ENCODE measurements at places on chromosomes 4 and X.

DNA sequence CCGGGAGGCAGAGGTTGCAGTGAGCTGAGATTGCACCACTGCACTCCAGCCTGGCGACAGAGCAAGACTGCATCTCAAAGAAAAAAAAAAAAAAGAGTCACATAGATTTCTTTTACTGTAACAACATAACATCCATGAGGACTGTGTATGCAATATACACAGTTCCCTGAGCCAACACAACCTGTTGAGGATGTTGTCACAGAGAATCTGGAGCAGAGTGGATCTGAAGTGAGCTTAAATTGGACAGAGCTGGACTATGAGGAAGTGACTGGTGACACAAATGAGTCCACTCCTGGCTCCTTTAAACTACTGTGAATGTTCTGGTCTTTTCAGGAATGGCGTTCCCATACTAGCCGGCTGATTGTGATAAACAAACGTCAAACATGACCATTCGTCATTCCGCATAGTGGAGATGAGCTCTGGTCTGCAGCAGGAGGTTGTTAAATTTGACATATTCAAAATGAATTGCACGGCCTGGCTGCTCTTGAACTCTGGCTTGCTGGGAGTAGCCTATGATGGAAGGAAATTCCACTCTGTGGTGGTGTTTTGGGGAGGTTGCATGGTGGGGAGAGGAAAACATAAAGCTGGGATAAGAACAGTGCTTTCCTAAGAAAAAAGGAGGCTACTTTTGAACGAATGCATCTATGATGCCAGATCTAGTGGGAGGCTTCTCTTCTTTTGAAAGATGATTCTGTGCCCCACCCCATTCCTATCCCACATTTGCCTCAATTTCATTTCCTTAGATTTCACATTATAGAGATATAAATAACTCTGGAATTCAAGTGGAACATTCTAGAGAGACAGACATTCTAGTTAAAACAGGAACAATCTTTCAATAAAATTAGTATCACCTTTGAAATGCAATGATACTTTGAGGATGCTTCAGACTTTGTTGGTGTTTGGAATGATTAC is 149.5 kb downstream of the SHROOM3 start:
- DNase-seq: no peak

DNA sequence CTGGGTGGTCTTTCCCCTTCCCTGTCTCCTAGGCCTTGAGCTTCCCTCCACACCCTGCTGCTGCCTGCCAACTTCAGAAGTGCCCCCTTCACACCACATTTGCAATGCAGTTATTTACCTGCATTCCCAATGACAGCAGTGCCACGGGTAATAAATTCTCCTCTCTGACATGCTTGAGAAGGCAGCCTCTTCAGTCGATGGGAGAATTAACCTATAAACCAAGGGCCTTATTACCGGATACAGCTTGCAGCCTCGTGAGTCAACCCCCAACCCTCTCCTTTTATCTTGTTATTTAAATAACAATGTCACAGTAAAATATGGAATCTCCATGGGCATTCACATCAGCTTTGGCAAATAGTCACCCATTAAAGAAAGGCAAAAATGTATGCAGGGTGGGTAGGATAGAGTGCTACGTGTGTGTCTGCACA is 34.7 kb upstream of the LGI2 start:
- no peak for DNase-seq

GRCh38 chr4:48028696-48029095 is 12.1 kb downstream of the NIPAL1 start:
- no peak for DNase-seq

DNA sequence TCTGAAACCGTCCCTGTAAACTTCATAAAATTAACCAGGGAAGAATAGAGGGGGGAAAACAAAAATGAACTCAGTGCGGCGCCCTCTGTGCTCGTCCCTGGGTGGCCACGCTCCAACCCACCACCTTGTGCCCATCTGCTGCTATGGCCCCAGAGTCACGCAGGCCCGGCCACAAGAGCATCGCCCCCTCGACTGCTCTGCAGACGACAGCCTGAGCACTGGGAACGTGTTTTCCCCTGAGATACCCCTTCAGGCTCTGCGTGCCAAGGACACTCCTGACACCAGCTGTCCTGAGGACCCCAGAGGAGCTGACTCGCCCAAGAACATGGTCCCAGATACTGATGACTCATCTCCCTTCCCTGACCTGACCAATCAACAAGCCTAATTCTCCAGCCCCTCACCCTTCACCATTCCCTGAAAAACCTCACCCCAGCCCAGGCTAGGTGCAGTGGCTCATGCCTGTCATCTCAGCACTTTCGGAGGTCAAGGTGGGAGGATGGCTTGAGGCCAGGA is 64.1 kb upstream of the GPR78 start:
- DNase-seq: no peak

GRCh38 chr4:60201052-60201673 is 999.0 kb upstream of the ADGRL3 start:
- DNase-seq: no peak

DNA sequence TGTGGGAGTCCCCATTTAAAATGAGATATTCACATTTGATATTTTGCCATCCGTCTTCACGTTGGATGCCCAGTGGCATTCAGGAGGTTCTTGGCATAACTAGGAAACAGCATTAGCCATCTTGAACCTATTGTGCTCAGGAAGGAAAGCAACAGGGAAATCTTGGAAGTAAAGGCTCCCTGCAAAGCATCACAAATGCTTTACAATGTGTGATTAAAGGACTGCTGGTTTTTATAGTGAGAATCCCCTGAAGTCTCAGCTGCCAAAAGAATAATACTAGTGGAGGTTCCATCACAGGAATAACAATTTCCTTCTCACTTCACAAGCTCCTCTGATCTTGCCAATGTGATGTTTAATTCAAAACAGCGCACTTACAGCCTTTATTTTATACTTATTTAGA is 49.7 kb upstream of the NPNT start:
- no peak for DNase-seq

- DNase-seq: no peak
Observed at GRCh38 chr4:23986270-23986669, 96.4 kb upstream of the PPARGC1A start.

GRCh38 chr4:74447636-74448233 is 2.8 kb downstream of the AREG start:
- DNase-seq: no peak

DNA sequence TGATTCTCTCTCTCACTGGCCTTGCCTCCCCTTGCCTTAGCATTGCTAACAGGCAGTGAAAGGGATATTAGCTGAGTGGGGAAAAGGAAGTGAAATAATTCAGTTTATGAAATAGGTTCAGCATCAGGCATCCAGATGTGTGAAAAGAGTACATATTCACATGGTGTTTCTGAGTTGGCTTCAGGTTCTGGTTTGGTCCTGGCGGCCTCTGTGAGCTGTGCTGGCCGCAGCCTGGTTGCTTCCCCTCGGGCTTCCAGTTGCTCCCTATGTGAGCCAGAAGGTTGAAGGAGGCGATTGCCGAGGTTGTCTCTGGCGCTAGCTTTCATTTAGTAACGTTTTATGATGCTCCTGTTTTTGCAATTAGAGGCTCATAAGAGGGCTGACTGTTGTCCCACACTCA is 99.1 kb upstream of the TLR2 start:
- no peak for DNase-seq

- no peak for DNase-seq
Observed at GRCh38 chrX:110020536-110020935, 17.6 kb downstream of the TMEM164 start.

DNA sequence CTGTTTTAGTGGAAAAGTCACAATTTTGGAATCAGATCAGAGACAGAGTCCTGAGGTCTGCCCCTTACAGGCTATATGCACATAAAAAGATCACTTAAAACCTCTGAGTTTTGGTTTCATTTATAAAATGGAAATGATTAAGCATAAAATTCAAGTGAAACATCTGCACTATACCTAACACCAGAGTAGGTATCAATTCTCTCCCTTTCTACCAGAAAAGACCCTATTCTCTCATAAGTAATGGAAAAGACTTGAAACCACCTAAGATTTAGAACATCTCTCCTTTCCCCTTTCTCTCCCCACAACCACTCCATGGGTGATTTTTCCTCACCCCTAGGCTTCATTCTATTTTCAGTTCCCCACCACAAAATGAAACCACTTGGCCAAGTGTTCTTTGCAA is 907 bp downstream of the LHFPL1 start:
- DNase-seq: no peak

DNA sequence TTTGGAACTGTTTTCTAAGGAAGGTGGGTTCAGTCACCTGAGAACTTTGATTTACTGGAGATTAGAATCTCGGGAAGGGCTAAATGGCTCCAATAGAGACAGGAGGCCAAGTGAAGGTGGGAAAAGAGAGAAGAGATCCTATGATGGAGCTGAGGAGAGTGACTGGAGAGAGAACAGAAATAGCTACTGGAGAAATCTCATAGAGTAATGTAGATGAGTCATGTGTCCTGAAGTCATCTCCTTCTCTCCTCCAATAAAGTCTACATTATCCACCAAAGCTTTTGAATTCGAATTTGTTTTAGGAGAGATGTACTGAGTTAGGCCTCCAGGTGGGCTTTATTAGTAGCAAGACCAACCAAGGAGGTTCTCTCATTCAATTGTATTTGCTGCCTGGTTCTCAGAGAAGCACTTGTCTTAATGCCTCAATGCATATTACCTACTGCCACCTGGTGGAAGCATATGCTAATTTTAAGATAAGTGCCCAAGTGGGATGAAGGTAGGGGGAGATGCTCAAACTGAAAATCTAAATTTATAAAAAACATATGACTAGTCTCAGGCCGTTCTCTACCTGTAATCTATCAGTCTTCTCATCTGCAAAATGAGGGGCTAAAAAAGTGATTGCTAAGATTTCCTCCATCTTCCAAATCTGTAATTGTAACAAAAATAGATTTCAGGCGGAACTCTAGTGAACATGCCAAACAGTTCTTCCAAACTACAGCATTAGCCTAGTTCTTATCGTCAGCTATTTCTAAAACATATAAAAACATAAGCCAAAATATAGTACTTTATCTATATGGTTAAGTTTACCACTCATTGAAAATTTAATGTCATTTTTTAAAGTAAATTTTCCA is 24.4 kb downstream of the TXK start:
- DNase-seq: no peak

DNA sequence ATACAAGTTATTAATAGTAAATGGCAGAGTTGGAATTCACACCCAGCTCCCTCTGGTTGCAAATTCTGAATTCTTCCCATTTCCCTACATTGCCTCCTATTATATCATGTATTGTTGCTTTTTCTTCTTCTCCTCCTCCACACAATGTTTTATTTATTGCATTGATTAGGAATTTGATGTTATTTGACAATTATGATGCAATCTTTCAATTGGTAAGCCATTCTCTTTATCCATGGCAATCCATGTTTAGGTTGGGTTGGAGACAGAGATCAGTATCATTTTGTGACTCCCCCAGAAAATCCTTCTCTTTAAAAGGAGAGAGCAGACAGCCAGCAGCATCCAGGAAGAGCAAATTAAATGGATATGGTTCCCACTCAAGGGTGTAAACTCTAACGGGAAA is 30.5 kb downstream of the TTC29 start:
- no peak for DNase-seq

DNA sequence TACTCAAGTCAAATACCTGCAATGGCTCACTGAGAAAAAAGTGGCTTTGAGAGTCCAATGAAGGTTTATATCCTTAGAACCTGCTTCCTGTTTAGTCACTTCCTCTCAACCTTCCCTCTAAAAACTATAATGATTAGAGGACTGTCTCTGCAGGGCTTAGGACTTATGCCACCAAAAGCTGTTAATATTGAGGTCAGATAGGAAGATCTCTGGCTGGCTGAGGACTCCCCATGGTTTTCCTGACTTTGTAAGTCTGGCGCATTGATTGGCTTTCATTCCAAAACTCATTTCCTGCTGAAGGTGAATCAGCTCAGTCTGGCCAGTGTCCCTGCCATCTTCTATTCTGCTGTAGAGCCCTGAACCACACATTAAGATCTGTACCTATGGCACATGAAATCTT is 140.9 kb upstream of the ANK2 start:
- DNase-seq: no peak

- no peak for DNase-seq
Observed at GRCh38 chrX:39331082-39331704, 529.9 kb downstream of the MID1IP1 start.

- DNase-seq: no peak
Observed at GRCh38 chr4:176479767-176480166, 160.0 kb downstream of the SPCS3 start.

- no peak for DNase-seq
Observed at GRCh38 chrX:30060718-30061117, 154.6 kb upstream of the MAGEB2 start.

GRCh38 chr4:45713996-45714395 is 409.9 kb downstream of the GABRG1 start:
- DNase-seq: no peak

- DNase-seq: no peak
Observed at GRCh38 chr4:70133473-70133872, 20.6 kb upstream of the PRR27 start.

- no peak for DNase-seq
Observed at GRCh38 chrX:132671229-132671641, 182.4 kb upstream of the MBNL3 start.

- no peak for DNase-seq
Observed at GRCh38 chrX:110087485-110088356, 84.8 kb downstream of the TMEM164 start.

DNA sequence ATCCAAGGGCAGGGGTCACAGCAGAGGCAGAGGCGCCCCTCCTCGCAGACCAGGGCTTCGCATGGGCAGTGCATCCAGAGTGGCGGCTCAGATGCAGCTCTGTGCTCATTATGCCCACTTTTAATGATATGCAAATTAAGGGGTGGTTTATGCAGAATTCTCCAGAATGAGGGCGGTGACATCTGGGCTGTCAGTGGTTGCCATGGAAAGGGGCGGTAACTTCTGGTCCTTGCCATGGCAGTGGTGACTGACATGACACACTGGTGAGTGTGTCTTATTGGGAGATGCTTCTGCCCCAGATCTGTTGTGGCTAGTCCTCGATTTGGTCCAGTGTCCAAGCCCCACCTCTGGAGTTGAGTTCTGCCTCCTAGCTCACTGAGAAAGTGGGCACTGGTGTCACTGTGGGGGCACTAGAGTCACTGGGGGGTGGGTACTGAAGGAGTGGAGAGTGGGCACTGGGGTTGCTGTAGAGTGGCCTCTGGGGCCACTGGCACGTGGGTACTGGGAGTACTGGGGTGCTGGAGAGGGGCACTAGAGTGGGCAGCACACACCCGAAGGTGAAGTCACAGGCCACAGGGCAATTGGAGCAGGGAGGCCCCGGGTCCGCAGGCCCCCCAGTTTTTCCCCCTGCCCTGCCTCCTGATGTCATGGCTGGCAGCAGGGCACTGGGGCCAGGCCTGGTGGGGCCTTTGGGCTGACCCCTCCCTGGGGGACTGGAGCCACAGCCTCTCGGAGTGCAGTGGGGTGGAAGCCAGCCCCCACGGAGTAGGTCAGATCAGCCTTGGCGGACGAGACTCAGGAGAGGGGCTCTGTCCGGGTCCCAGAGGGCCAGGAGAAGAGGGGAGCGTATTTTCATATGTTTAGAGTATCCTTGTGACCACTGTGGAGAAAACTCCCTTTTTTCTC is 98.6 kb upstream of the NKX1-1 start:
- no peak for DNase-seq

Measured in right atrium auricular region (tissue), 2 donors.